ENCODE measurements at places on chromosomes 6 and 20.

GRCh38 chr20:17003170-17003870 lies 223.5 kb upstream of the PCSK2 start:
- H3K27ac ChIP-seq: no peak overlapping the region
- no peaks in the 10 kb centered on the region for H3K4me1 ChIP-seq
- no peak for DNase-seq
- no peaks in the 10 kb centered on the region for H3K27me3 ChIP-seq
- no peaks in the 10 kb centered on the region for H3K36me3 ChIP-seq

- peak; percentile 74 for DNase-seq
- H3K4me1 ChIP-seq: peaks cover 24% of the 10 kb centered on the region
- no peaks in the 10 kb centered on the region for H3K27me3 ChIP-seq
- no peaks in the 10 kb centered on the region for H3K36me3 ChIP-seq
- H3K4me3 ChIP-seq: no peak overlapping the region
These were observed 13.9 kb upstream of the ABHD16B start for GRCh38 chr20:63847237-63848002.

DNA sequence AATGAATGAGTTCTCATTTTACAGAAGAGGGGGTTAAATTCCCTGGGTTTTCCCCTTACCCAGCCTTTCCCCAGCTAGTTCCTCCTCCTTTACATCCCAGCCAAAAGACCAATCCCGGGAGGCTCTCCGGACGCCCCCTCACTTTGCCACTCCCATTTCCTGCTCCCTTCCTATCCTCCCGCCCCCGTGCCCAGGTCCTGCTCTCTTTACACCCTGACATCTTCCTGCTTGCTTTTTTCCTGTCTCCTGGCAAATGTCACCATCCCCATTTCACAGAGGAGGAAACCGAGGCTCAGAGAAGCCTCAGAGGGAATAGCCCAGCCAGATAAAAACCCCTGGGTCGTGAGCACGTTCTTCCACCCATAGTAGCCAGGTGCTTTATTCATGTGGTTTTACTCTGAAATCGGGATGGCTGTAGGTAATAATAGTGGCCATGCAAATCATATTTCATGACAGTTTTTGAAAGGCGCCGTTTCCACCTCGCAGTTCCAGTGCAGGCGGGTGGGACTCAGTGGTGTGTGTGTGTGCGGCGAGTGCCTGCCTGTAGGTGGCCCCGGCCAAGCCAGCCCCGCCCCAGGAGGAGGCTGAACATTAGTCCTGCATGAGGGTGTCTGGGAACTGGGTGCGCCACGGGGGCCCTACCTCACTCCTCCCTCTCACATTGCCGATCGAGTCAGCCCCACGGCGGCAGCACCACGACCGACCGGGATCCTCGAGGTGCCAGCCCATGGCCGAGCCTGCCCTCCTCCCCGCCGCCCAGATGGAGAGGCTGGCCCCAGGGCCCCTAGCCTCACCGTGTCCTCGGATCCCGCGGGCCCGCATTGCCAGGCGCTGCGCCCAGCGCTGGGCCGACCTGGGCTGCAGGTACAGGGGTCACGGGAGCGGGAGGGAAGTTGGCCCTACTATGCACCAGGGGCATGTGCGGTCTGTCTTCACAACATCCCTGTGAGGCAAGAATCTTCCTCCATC lies at the start of gene ARHGAP40:
TSS of gene ARHGAP40 (plus strand) at position 594 of the 969 bp plus-strand sequence.
- no peaks in the 10 kb centered on the region for H3K4me1 ChIP-seq
- no peaks in the 10 kb centered on the region for H3K27me3 ChIP-seq
- no peak within 1 kb of the TSS for H3K27ac ChIP-seq

- no peaks in the 10 kb centered on the region for H3K4me1 ChIP-seq
- no peaks in the 10 kb centered on the region for H3K36me3 ChIP-seq
- no peak overlapping the region for H3K4me3 ChIP-seq
- no peaks in the 10 kb centered on the region for H3K27me3 ChIP-seq
These were observed 25.1 kb upstream of the GSTA4 start for GRCh38 chr6:53020005-53020744.

GRCh38 chr20:47857569-47858464 lies 72.5 kb upstream of the SULF2 start:
- DNase-seq: peak; percentile 58
- no peaks in the 10 kb centered on the region for H3K36me3 ChIP-seq
- H3K27ac ChIP-seq: no peak overlapping the region
- no peaks in the 10 kb centered on the region for H3K27me3 ChIP-seq

- no peak overlapping the region for H3K4me3 ChIP-seq
- DNase-seq: no peak
- no peak overlapping the region for H3K27ac ChIP-seq
- H3K27me3 ChIP-seq: no peaks in the 10 kb centered on the region
- peaks cover 2% of the 10 kb centered on the region for H3K4me1 ChIP-seq
These were observed 28.0 kb upstream of the PTGIS start for GRCh38 chr20:49595811-49596561.

DNA sequence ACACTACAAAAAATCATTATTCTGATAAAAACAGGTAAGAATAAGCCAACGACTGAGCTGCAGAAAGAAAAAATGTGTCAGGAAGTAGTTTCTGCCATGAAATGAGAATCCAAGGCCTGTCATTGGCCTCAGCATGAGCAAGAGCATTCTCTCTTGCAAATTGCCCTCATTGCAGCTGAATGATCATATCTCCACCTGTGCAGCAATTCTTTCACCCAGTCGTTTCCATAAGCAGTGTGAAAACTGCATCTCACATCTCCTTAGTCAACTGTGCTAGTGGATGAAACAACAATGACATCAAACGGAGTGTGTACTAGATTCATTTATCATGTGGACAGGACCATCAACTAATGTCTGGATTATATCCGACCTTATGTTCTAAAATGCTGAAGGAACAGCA lies 88.2 kb upstream of the STXBP5 start:
- H3K36me3 ChIP-seq: no peaks in the 10 kb centered on the region
- H3K4me3 ChIP-seq: no peak overlapping the region
- H3K27me3 ChIP-seq: no peaks in the 10 kb centered on the region
- DNase-seq: no peak
- no peak overlapping the region for H3K27ac ChIP-seq

GRCh38 chr20:25049261-25050060 lies 8.5 kb downstream of the ACSS1 start:
- no peak overlapping the region for H3K27ac ChIP-seq
- H3K27me3 ChIP-seq: no peaks in the 10 kb centered on the region
- H3K36me3 ChIP-seq: no peaks in the 10 kb centered on the region
- no peak overlapping the region for H3K4me3 ChIP-seq
- no peak for DNase-seq

DNA sequence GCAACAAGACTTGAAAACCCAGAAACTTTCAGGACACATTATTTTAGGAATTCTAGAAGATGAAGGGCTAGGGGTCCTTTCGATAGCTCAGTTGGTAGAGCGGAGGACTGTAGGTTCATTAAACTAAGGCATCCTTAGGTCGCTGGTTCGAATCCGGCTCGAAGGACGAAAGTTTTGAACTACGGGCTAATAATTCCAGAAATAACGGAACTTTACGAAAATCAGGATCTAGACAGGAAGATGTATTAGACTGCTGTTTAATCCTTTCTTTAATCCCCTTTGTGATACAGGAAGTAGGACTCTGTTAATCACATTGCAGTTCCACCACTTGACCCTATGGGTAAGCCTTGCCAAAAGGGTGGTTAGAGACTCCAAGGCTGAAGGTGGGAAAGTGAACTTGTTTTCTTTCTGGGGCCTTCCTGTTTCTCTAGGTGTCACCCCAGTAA lies 21.2 kb upstream of the ABT1 start:
- H3K27ac ChIP-seq: no peak overlapping the region
- no peaks in the 10 kb centered on the region for H3K36me3 ChIP-seq
- no peaks in the 10 kb centered on the region for H3K27me3 ChIP-seq
- no peak overlapping the region for H3K4me3 ChIP-seq
- no peak for DNase-seq

DNA sequence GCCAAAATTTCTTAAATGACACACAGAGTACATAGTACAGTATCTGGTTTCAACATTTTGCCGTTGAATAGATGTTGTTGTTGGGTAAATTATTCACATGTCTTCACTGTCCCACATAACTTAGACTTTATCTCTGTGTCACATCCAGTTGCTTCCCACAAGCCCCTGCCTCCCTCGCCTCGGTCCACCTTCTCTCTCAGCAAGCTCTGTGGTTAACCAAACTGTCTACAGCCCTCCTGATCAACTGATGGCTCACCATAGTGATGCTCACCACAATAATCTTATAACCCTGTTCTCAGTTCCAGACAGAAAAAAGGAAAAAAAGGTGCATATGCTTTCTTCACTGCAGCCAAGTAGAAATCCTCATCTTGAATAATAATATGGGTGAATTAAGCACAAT lies 23.0 kb downstream of the IL17F start:
- no peak overlapping the region for H3K4me3 ChIP-seq
- H3K27me3 ChIP-seq: no peaks in the 10 kb centered on the region
- H3K4me1 ChIP-seq: no peaks in the 10 kb centered on the region
- no peaks in the 10 kb centered on the region for H3K36me3 ChIP-seq
- H3K27ac ChIP-seq: no peak overlapping the region
- no peak for DNase-seq

- no peaks in the 10 kb centered on the region for H3K27me3 ChIP-seq
- no peak overlapping the region for H3K4me3 ChIP-seq
- H3K27ac ChIP-seq: no peak overlapping the region
- H3K4me1 ChIP-seq: peaks cover 9% of the 10 kb centered on the region
- no peak for DNase-seq
- no peaks in the 10 kb centered on the region for H3K36me3 ChIP-seq
These were observed 1.1 kb upstream of the VARS2 start for GRCh38 chr6:30912746-30913520.

- H3K4me3 ChIP-seq: peak overlapping the region; percentile 68
- no peaks in the 10 kb centered on the region for H3K27me3 ChIP-seq
- no peaks in the 10 kb centered on the region for H3K36me3 ChIP-seq
- peak; percentile 59 for DNase-seq
- H3K27ac ChIP-seq: peak overlapping the region; percentile 72
- H3K4me1 ChIP-seq: peaks cover 14% of the 10 kb centered on the region
These were observed 902 bp downstream of the SAMHD1 start for GRCh38 chr20:36950414-36951197.

DNA sequence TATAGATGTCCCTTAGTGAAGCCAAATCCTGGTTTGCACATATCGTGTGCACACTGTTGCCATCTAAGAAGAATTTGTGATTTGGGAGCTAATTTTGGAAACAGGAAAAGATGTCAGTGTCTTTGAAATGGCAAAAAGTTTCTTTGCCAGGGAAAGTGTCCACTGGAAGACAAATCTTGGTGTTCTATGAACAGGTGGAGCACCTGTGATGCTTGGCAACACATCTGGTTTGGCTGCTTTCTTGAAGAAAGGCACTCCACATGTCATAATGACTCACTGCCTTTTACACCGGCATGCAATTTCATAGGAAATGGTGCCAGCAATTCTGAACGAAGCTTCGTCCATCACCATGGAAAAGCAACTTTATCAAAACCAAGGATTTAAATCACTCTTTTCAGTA lies 1040.0 kb upstream of the MAP3K7 start:
- no peak overlapping the region for H3K4me3 ChIP-seq
- no peaks in the 10 kb centered on the region for H3K27me3 ChIP-seq
- H3K4me1 ChIP-seq: no peaks in the 10 kb centered on the region
- no peak overlapping the region for H3K27ac ChIP-seq

GRCh38 chr6:44047179-44047546 lies 80.1 kb downstream of the MRPL14 start:
- no peak for DNase-seq
- no peak overlapping the region for H3K27ac ChIP-seq
- H3K4me3 ChIP-seq: no peak overlapping the region
- no peaks in the 10 kb centered on the region for H3K36me3 ChIP-seq
- H3K27me3 ChIP-seq: no peaks in the 10 kb centered on the region

GRCh38 chr6:87209812-87210211 lies 54.4 kb downstream of the ZNF292 start:
- H3K4me1 ChIP-seq: peaks cover 8% of the 10 kb centered on the region
- no peaks in the 10 kb centered on the region for H3K36me3 ChIP-seq
- no peak overlapping the region for H3K27ac ChIP-seq
- no peak for DNase-seq

All from ovary (tissue), 10 donors.